ENCODE measurements at places on chromosomes 11 and 22.
A peak's percentile ranks its signal among the peaks of the same experiment; 100 is the strongest.

- DNase-seq, result no peak
Observed at GRCh38 chr11:17766590-17766989, 32.0 kb downstream of the KCNC1 start.

GRCh38 chr11:64834031-64834722, 10.3 kb downstream of the CDC42BPG start:
- DNase-seq, result no peak

DNA sequence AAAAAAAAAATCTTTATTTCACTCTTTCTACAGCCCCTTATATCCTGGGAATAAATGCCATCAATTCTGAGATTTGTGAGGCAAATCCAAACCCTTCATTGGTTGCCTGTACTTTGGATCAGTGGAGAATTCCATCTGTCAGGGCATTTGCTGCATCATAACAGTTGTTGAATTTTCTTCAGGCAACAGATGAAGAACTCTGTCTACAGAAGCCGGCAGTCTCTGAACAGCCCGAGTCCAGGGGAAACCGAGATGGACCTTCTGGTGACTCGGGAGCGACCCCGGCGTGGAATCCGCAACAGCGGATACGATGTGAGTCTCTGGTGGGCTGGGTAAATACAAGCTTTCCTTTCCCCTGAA, 82.3 kb downstream of the C11orf91 start:
- no peak for DNase-seq

GRCh38 chr11:62295504-62295903, 3.4 kb downstream of the SCGB1D4 start:
- peak; percentile 67 for DNase-seq

DNA sequence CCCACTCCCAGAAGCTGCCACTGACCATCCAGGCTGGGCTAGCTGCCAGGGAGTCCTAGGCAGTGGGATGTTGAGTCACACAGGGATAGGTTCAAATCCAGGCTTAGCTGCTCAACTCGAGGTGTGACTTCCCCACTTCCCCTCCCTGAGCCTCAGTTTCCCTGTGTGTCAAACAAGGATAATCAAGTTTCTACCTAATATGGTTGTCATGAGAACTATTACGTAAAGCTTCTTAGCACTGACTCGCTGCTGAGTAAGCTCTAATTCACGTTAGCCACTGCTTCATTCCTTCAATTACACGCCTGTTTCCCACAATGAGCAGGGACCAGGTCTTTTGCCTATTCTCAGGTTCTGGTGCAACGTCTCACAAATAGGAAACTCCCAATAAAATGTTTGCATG, 67.7 kb downstream of the SEZ6L start:
- no peak for DNase-seq

- no peak for DNase-seq
Observed at GRCh38 chr11:111521135-111521534, 6.6 kb downstream of the HOATZ start.

- DNase-seq, result no peak
Observed at GRCh38 chr11:86247608-86248007, 3.1 kb downstream of the EED start.

GRCh38 chr22:44442851-44443595, 55.0 kb downstream of the RTL6 start:
- DNase-seq, result peak; percentile 53

GRCh38 chr11:9689721-9690120, 25.8 kb downstream of the SWAP70 start:
- no peak for DNase-seq

GRCh38 chr11:16335236-16335962, 20.9 kb downstream of the SOX6 start:
- no peak for DNase-seq
